Kidney glomerular epithelial cell (primary cell): ENCODE measurements at places on chromosomes 16 and 17.

GRCh38 chr16:5678371-5678770 is 580.8 kb upstream of the EEF2KMT start:
- peak; percentile 10 for DNase-seq

DNA sequence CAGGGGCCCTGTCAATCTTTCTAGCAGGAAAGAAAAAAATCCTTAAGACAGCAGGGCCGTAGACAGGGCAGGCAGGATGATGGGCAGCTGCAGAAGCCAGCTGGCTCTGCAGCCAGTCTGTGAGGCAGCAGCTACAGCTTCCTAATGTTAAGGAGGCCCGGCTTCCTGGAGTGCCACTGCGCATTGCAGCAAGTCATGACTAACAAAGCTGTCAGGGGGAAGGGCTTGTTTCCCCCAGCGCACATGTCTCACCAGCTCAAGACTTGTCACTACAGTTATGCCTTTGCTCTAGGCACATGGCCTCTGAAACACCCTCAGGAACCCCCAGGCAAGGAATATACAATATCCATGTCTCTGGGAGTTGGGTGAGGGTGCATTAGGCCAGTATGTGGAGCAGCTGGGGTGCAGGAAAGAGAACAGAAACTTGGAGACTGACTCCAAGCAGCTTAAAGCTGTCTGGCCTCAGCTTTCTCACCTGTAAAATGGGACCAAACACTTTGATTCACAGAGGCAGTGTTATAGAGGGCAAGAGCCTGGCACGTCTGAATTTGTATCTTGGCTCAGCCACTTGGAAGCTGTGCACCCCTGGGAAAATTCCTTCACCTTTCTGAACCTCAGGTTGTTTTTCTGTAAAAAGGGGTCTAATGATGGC is 220.0 kb downstream of the HAPSTR1 start:
- DNase-seq, result no peak

DNA sequence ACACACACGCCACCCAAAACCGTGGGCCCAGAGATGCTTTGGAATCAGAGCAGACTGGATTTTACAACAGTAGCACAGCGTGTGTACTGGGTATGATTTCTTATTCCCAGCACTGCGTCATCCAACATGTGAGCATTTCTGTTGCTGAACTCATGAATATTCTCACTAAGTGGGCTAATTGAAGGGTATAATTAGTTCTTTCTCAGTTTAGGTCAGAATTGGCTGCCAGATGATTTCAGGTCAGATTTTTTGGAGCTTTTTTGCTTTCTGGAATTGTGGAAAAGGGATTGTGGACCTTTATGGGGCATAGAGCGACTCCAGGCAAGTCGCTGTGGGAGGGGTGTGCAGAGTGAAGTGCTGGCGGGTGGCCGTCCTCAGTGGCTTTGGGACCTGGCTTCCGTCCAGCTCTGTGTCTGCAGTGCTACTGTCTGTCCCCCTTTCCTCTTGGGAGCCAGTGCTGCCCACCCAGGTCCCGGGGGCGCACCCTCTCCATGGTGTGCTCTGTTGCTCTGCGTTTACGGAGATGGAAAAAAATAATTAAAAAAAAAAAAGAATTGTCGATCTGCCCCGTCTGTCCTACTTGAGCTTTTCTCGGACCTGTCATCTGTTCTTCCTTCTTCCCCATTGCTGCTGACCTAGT is 25.0 kb downstream of the FOXK2 start:
- DNase-seq, result no peak

GRCh38 chr17:49858796-49859195 is 10.9 kb upstream of the TAC4 start:
- DNase-seq, result no peak

DNA sequence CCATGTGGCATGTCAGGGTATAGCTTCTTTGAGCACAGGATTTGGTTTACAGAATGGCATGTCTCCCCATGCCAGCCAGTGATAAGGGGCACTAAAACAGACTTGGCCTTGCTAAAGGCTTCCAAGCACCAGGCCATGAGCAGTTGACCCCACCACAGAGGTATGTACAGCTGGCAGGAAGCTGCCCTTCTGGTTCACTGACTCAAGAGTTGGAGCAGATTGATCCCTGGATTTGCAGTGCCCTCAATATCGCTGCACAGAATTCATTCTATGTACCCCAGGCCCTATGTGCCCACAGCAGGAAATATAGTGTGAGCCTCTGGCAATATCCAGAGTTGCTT is 24.3 kb downstream of the HLF start:
- no peak for DNase-seq

DNA sequence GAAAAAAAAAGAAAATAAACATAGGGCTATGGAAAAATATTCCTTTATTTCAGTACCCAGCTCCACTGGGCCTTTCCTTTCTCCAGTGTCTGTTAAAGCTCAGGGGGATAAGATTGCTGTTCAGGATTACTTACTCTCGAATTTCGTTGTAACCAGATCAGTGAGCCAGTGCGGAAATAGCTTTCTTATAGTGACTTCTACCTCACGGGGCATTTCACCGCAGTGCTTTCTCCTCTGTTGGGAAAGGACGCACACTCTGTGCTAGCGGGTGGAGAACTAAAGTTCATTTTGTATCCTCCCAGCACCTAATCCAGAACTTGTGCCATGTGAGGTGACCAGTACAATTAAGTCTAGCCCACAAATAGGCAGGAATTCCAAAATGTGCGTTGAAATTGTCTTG is 38.3 kb downstream of the RPA1 start:
- DNase-seq, result no peak

GRCh38 chr17:60525328-60525684 is 736 bp downstream of the APPBP2 start:
- peak; percentile 44 for DNase-seq

DNA sequence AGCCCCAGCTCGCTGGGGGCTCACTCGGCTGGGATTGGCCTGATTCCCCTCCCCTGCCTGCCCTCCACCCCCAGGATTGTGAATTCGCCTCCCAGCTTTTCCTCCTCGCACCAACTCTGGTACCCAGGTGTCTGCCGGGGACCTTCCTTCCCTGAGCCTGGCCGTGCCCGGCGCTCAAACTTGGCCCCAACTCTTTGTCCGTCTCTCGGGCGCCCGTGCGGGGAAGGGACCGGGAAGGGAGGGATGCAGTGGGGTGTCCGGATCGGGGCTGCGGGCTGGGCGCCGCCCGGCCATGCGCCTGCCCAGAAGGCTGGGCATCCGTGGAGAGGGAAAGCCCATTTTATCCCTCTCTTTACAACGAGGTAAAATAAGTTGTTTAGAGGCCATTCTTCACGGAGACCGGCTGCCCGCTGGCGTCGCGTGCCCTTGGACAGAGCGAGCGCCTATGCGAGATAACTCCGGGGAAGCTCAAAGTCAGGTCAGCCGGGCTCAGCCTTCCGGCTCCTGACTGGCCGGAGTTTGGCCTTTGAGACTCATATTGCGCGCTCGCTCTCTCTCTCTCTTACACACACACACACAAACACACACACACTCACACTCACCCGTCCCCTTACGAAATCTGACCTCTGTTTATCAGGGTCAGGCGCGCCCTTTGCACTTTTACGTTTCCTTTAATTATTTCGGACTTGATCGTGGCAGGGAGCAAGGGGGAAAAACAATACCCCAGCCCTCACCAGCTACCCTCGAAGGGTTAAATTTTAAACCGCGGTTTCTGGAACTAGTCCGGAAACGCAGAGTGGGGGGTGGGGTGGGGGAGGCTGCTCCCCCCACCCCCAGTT is 774 bp upstream of the MAF start:
- DNase-seq, result peak; percentile 63

DNA sequence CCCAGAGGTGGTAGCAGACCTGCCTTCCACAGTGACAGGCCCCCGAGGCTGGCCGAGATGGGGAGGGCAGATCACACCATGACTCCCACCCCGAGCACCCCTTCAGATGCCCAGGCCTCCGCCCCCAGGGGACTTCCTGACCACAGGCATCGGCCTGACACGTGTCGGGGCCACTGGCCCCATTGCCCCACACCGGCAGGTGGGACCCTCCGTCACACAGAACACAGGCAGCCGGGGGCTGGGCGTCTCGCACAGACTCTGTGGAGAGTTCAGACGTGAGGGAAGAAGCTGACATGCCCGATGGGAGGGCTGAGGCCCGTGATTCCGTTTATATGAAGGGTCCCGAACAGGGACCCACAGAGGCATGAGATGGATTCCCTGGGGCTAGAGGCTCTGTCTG is 51.3 kb upstream of the GNG13 start:
- DNase-seq, result no peak

GRCh38 chr17:50976951-50977472 is 110.9 kb upstream of the TOB1 start:
- DNase-seq, result no peak

DNA sequence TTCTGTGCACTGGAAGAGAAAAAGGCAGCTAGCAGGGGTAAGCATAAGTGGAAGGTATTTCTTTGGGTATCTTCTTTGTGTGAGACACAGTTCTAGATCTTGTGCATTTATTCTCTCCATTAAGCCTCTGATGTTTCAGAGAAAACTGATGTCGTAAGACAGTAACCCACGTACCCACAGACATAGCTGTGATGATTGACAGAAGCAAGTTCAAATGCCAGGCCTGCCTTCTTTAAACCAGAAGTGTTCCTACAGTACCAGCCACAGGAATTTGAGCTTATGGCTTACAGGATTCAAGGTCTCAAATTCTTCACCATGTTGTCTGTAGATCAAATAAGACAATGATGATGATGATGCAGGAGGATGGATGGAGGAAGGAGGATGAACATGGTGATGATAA is 161.4 kb upstream of the KCNJ16 start:
- DNase-seq, result no peak

DNA sequence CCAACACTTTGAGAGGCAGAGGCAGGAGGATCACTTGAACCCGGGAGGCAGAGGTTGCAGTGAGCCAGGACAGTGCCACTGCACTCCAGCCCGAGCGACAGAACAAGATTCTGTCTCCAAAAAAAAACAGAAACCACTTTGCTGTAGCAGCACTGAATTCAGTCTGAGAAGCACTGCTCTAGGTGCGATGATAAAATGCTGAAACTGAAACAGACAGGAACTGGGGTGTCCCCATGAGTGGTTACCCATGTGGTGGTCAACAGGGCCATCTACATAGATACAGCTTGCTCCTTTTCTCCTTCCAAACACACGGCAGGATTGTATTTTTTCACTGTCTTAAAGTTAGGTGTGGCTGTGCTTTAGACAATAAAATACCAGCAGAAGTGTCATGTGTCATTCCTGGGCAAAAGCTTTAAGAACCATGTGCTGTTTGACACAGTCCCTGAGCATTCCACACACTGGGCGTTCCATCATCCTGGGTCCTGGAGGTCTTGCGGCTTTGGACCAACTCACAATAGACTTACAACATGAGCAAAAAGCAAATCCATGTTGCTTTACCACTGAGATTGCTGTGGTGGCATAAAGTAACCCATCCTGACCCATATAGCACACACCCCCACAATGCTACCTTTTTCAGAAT is 11.5 kb downstream of the GAS7 start:
- no peak for DNase-seq

GRCh38 chr17:16442594-16443510 is 27.5 kb downstream of the TRPV2 start:
- no peak for DNase-seq

DNA sequence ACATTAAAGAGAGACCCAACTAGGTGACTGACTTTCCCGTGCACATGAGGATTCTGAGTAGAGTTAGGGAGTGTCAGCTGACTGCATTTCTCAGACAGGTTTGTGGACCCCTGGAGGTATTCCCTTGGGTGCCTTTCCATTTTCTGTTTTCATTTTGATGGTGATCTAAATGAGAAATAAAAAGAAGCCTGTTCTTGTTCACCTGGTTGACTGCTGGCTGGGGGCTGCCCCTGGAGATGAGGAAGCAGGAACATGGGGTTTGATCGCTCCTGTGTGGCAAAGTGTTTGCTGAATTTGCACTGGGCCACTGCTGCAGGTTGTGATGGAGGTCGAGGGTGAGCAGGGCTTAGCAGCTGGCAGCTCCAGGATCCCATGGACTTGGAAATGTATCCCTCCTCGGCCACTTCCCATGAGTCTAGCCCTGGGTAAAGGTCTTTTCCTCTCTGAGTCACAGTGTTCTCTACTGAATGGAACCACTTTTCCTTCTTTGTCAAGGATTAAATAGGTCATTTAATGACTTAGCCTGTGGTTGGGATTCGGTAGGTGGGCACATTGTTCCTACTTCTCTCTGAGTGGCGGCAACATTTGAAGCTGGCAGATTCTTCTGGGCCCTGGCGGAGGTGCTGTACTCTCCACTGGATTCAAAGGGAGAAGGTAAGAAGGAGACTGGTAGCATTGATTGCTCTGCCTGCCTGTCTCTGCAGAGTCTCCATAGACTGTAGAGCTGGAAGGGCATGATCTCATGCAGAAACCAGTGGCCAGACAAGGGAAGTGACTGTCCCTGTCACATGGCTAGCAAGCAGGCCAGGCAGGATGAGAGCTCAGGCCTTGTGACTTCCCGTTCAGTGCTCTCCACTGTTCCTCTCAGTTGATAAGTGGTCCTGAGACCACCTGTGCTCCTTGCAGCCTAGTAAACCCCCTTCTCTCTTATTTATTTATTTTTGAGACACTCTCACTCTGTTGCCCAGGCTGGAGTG is 17.9 kb downstream of the SNX29 start:
- DNase-seq, result no peak

DNA sequence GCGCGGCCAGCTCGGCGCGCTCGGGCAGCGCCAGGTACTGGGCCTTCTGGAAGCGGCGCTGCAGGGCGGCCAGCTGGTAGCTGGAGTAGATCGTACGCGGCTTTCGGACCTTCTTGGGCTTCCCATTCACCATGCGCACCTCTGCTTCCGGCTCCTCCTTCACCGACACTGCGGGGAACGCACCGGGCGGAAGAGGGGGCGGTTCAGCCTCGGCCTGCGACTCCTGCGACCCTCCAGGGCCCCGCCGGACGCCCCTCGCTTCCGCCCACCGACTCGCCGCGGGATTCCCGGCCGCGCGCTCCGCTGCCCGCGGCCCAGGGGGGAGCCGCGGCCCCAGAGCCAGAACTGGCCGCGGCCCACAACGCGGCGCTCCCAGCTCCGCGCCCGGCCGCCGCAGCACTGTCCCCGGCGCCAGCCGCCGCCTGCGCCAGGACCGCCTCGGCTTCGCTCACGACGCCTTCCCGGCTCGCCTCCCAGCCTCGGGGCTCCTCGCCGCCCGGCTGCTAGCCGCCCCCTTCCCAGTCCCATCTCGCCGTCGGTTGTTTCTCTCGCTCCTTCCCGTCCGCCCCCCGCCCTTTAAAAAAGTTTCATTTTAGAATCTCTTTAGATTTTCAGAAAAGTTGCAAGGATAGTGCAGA is 1.5 kb downstream of the DLX3 start:
- DNase-seq, result no peak

DNA sequence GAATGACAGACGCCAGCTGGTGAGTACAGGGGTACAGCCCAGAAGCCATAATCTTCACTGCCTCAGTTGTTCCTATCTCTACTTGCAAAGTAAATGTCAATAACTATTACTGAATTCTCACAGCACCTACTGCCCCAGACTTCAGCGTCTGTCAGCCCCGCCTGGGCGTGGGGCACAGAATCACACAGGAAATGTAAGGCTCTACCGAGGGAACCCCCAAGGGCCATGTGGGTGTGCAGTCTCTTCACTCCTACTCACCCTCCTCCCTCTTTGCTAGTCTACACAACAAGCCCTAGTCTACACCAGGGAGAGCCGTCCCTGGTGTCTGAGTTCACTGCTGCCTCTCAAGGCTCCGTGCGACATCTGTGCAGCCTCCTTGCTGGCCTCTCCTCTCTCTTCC is 4.5 kb downstream of the NPTX1 start:
- no peak for DNase-seq
